ENCODE measurements at places on chromosomes 5 and 9.
A peak's percentile ranks its signal among the peaks of the same experiment; 100 is the strongest.

DNA sequence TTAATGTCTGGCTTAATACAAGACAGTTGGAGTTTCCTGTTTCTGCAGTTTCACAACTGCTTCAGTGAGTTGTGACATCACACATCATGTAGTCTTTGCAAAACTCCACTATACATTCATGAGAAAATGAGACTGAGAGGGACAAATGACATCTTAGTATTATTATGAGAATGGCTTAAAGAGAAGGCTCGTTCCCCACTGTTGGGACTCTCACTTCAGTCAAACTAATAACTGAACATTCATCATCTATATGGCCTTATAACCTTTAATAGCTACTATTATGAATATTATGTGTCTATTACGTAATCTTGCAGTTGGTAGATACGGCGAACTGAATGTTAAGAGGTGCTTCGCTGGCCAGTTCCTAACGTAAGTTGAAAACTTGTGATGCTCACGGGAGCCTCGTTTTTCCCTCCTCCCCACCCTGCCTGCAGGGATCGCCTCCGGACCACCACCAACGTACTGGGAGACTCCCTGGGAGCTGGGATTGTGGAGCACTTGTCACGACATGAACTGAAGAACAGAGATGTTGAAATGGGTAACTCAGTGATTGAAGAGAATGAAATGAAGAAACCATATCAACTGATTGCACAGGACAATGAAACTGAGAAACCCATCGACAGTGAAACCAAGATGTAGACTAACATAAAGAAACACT is 79.4 kb downstream of the SLC1A3 start:
- DNase-seq, result no peak

DNA sequence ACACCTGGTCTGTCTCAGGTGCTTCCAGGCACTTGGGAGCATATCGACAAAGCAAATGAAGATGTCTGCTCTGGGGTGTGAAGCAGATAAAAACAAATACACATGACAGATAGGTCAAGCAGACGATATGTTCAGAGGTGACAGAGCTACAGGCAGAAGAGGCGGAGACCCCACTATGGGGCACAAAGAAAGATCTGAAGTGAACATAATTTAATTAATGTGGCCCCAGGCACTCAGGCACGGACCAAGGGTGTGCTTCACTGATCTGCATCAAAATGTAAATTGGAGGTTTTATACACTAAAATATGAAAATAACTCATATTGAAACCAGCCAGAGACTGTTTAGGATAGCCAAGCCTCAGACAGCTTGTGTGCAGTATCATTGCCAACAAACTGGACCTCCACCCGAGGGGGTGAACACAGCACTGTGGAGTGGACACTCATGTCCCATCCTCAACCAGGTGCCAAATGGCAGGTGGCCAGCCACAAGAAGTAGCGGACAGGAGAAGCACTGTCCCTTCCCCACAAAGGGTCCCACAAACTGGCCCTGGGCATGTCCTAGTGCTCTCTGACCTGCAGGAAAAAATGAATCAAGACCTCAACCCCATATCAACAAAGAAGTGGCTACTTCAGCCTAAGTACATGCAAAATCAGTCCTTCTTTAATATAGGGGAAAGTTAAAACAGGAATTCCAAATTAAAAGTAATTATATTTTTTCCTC is 29.2 kb downstream of the ROR2 start:
- no peak for DNase-seq

DNA sequence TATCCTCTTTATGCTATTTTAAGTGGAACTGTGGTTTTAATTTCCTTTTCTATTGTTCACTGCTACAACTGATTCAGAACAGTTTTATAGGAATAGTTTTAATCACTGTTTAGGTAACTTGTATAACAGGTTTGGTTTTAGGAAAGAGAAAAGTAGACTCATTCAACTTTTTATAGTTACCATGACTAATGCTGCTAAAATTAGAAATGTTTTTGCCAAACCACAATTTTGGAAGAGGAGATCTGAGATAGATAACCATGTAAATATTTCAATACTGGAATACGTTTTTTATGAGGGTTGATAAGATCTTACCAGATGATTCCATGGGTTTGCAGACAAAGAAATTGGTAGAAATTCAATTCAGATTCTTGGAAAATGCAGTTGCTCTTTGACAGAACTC is 404.6 kb upstream of the ARRDC3 start:
- DNase-seq, result no peak

- no peak for DNase-seq
Measured at GRCh38 chr9:9117866-9118265, 1318.3 kb upstream of the DMAC1 start.

DNA sequence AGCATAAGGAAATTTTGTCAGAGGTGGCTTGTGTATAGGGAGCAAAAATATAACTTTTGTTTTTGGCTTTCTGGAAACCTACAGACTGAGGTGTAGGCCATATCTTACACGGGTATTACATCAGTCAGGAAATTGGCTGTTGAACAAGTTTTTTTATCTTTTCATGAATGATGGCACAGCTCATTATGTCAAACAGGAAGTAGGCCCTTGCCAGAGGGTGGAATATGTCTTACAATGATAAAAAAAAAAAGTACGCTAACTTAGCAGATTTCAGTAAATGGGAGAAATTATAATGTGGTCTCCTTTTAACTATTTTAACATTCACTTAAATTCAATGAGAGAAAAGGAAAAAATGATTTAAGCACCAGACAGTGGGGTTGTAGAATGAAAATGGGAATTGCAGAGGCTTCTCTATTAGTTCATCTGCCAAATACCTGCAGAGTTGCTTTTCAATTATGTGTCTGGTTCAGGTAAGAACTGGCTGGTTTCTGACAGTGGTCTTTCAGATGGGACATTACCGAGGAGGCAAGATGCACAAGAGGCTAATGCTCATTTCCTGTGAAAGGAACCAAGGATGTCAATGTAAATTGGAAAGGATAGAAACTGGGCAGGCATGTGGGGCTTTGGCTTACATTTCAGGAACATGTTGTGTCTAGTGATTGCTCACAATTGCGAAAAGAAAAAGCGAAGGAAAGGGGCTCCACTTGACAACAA is 169.9 kb downstream of the NNT start:
- peak; percentile 52 for DNase-seq

DNA sequence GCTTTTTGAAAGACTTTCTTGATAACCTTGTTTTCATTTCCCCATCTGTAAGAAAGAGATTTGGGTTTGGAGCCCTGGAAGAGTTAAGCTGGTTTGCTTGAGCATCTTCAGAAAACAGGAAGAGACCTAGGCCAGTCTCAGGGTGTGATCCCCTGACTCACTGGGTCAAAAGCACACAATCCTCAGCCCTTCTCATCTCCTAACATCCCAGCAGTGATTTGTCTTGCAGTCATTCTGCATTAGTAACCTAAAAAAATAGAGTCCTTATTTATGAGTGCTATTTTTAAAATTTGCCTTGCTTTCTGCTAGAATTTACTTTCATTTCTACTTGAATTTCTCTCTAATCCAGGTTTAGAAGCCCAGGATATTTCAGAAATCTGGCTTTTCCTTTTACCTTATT is 16.4 kb upstream of the ARSB start:
- no peak for DNase-seq

DNA sequence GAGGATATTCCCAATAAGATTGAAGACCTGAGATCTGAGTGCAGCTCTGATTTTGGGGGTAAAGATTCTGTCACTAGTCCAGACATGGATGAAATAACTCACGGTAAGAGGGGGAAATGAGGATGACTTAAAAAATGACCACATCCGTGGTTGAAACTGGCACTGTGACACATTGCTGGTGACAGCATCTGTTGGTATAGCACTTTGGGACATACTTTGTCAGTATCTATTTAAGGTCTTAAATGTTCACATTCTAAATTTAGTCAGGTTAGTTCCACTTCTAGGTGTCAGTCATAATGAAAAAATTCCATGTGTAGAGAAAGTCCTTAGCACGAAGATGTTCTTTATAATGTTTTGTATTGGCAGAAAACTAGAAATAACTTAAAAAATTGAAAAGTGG is 70.9 kb downstream of the GAPVD1 start:
- no peak for DNase-seq
